ENCODE measurements at places on chromosomes 16 and 17. TPM values are rescaled to one million over a fixed set of nuclear protein-coding genes. Genes with fewer than 3 reads are reported as not detected.

GRCh38 chr17:49454050-49454449, 39.4 kb upstream of the PHB1 start:
- DNase-seq = no peak

DNA sequence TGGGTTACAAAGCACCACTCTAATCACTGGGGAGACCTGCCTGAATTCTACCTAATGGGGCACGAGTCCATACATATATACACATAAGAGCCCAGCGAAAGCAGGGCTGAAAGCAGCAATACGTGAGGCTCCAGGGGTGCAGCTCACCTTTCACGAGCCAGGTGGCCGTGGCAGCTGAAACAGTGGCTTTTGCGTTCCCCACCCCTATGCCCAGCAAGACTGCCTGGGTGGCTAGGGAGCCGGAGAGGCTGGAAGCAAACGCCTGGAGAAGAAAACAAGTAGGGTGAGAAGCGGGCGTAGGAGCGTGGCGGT, 618 bp downstream of the RUSF1 start:
- DNase-seq = no peak

- no peak for DNase-seq
Measured at GRCh38 chr17:31663576-31663975, 195.5 kb downstream of the COPRS start.

DNA sequence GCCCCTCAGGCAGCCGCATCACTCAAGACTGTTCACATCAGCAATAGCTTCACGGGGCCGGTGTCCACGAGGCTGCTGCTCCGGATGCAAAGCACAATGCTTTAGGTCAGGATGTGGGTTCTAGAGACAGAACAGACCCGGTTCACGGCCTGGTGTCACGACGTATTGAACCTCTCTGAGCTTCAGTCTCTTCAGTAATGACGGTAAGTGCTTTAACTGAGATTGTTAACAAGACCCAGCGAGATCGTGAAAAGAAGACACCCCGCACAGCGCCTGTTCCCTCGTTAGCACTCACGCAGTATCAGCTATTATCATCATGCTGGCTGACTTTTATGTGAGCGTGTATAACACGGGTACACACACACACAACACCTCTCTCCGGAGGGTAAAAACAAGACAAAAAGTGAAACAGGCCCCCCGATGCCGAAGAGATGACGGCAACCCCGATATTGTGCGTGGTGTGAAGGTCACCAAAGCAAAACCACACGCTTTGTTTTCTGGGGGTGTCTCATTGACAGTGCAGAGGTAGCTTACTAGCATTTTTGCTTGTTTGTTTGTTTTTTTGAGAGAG, 21.4 kb upstream of the ABR start:
- no peak for DNase-seq

The EMC8 gene
- 39.1 TPM for total RNA-seq

GRCh38 chr17:33142705-33143299, 150.3 kb downstream of the ASIC2 start:
- no peak for DNase-seq

- DNase-seq = no peak
Measured at GRCh38 chr17:57444682-57445450, 188.5 kb downstream of the MSI2 start.

DNA sequence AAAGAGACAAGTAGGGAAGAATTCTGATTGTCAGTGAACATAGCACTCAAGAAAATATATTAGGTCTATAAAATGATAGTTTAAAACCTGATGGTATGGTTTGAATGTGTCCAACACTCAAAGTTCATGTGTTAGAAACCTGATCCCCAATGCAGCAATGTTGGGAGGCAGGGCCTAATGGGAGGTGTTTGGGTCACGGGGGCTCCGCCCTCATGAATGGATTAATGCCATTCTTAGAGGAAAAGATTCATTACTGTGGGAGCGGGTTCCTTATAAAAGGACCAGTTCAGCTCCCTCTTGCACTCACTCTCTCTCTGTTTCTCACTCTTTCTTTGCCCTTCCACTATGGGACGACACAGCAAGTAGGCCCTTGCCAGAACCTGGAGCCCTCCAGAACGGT, 41.5 kb upstream of the SLC47A1 start:
- no peak for DNase-seq

The TEKT5 gene
- total RNA-seq = not detected

DNA sequence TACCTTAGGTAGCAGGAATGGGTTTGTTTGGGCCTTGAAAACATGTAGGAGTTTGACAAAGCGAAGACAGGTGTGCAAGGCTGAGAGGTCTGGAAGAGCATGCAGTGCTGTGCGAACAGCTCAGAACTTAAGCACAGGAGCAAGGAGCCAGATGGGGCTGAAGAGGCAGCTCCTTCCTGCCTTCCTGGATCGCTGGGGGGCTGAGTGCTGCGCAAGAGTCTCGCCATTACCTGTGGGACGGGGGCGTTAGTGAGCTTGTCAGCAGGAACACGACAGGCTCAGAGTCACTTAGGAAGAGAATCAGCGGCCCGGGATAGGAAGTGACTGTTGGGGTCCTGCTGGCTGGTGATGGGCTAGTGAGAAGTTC, 464 bp upstream of the MRM1 start:
- no peak for DNase-seq

DNA sequence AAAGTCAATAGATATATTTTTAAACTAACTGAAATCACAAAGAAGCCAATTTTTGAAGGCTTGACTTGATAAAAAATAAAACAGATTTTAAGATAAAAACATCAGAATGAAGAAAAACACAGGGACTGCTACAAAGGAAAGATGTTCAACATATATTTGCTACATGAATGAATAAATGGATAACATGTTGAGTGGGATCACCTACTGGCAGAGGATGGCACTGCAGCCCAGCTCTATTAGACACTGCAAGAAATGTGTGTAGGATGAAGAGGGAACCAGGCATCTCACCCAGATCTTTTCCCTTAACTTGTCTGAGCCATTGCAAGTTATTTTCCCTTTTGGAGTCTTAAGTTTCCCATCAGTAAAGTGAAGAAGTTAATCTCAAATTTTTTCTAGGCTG, 4.2 kb downstream of the AIPL1 start:
- no peak for DNase-seq

GRCh38 chr17:57102122-57102521, 17.1 kb downstream of the AKAP1 start:
- no peak for DNase-seq

DNA sequence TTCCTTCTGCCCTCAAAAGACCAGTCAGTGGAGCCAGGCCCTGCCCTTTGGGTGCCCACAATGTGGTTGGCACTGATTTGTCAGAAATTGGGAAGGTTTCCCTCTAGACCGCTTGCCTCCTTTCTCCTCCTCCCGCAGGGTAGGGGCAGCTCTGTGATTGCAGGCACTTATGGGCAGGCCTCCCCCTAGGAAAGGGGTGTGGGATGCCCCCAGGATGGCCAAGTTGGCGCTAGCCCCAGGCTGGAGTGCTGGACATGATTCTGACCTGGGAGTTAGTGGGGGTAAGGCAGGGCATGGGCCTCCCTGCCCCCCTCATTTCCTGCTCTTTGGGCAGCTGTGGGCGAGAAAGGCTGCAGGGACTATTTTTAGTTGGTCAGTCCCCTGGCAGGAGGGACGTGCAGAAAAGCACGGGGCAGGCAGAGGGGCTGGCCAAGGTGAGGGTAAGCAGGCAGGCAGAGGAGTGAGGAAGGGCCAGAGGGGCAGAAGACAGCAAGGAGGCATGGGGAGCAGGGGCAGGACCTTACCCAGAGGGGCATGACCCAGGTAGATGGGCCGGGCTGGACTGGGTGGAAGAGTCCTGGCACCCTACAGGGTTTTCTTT, 3.3 kb downstream of the RARA start:
- no peak for DNase-seq

The ADAMTS18 gene
- not detected for total RNA-seq

The CDH3 gene
- 16.7 TPM for total RNA-seq

DNA sequence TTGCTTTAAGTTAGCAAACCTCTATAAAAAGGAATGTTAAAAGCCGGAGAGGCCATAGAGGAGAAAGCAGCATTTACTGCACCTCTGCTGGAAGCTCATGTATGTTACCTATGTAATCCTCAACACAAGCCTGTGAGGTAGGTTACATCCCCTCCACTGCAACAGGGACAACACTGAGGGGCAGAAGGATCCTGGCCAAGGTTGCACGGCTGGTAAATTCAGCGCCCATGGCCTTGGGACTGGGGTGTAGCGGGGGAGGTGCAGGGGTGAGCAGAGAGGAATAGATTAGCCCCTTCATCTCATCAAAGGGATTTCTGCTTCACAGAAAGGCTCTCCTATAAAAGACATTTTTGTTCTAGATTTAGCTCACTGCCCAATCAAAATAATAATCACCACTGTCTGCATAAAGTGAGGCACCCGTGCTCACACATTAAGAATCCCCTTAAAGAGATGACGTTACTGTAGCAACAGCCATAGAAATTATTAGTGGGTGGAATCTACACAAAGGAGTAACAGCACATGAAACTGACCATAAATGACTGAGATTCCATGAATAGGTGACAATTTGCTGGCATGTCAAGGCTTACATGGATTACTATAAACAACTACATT, 3.3 kb downstream of the ZCCHC14 start:
- DNase-seq = no peak

DNA sequence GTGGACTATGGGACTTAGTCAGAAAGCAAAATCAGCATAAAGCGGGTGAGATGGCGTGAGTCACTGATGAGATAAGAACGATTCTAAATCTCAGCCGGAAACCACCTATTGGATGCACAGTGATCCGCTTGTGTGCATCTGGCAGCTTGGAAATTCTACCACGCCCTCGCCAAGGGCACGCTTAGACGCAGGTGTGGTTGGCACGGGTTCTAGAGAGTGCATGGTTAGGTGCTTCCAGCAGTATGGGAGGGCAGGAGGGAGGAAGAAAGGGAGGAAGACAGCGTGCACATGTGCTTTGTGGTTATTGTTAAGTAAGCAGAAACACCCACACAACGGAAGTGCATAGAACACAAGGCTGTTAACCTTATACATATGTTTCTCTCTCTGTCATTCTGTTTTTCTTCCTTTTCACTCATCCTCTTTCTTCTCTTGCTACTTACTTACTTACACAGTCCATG, 374.0 kb upstream of the ASIC2 start:
- no peak for DNase-seq

GRCh38 chr17:71184716-71185115, 936.1 kb upstream of the SOX9 start:
- DNase-seq = no peak

DNA sequence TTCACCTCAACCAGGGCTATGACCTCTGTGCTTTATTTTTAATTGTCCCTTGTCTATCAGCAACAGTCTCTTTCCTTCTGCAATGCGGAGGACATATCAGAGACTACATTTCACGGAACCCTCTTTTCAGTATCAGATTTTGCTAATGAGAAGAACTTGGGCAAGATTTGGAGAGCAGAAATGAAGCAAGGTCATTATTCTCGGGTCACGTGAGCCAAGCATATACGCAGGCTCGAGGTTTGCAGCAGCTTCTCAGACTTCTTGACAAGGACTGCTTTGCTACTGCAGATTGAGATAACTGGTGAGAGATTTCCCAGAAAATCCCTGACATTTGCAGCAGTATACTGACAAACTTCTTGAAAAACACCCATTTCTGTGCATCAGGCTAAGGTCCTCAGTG, 30.4 kb downstream of the ABCA10 start:
- no peak for DNase-seq

DNA sequence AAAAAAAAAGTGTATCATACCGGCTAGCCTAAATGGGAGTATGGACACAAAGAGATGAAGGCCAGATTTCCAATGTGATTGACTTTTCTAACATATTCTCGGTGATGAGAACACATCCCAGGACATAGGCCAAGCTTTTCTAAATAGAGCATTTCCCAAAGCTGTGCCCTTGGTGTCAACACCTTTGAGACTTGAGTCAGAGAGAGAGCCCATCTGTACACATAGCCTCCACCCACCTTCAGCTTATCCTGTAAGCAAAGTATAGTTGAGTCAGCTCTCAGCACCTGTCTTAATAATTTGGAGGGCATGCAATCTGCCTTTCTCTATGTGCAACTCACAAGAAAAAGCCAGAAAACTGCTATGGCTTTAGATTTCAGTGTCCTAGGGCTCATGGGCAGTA, 42.7 kb downstream of the SOX9 start:
- DNase-seq = no peak

The KRT28 gene
- total RNA-seq = not detected

- no peak for DNase-seq
Measured at GRCh38 chr17:15381707-15382106, 40.3 kb upstream of the TEKT3 start.

DNA sequence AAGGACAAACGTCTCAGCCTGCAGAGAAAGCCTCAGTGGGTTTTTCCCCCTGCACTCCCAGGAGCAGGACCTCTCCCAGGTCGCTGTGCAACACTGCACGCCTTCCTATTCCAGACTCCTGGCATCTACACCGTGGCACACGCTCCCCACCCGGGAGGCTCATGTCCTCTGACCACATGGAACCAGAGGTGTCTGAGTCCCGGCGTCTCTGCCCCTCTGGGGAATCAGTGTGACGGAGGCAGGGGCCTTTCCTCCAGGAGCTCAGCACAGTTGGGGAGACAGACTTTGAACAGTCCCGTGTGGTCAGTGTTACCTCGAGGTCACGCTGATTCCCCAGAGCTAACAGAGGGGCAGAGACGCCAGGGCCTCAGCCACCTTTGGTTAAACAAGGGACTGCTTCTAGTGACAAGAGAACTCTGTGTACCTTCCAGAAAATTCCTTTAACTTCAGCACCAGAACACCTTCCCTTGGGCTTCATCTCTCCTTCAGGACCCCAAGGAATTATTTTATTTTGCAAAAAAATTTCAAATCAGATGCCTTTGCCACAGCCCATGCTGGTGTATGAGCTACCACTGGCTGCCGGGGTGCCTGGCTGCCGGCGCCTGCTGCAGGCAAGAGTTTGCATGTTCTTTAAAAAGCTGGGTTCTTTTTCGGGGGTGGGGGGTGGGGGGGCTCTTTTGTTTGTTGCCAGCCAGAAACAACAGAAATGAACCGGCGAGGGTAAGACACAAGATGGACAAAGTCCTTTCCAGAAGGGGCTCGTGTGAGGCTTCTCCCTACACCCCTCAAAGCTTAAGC, 6.6 kb downstream of the CANT1 start:
- no peak for DNase-seq
